ENCODE measurements at places on chromosomes 4 and X.
A peak's percentile ranks its signal among the peaks of the same experiment; 100 is the strongest.

GRCh38 chrX:110985470-110985869, 110.5 kb upstream of the PAK3 start:
- peak; percentile 4 for DNase-seq

DNA sequence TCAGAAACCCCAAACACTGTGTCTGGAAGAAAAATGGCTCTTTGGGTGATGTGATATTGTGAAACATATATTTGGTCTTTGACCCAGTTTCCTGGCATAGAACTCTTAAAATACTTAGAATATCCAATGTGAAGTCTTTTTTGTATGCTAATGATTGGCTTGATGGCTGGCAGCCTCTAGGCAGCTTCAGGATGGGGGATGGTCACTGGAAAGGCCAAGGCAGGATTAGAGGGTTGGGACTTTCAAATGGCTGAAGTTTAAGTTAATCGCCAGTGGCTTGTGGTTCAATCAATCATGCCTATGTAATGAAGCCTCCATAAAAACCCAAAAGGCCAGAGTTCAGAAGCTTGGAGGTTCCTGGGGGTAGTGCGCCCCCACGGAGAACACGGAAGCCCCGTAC, 33.5 kb upstream of the ESX1 start:
- DNase-seq, result no peak

DNA sequence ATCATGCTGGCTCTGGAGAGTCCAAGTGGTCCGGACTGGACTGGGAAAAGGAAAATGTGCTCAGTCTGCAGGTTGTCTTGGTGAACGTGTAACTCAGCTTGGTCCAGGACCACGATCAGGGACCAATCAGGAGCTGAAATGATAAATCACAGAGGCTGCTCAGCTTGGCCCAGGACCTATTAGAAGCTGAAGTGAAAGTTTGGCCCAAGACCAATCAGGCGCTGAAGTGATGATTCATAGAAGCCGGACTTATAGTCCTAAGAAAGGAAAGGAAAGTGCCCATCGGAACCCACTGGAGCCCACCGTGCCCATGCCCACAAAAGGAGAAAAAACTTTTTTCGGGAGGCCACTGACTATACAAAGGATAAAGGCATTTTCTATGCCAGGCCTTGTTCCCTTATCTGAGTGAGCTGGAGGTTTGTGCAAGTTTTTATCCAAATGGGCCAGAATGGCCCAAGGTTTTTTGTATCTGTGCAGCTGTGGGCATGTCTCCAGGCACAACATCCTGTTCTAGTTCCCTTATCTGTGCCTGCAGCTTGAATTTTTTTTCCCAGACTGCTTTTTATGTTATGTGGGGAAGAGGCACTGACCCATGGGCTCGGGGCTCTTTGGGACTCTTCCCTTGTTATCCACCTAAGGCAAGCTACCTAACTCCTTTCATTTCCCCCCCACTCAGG, 194.4 kb downstream of the FAM133A start:
- no peak for DNase-seq

DNA sequence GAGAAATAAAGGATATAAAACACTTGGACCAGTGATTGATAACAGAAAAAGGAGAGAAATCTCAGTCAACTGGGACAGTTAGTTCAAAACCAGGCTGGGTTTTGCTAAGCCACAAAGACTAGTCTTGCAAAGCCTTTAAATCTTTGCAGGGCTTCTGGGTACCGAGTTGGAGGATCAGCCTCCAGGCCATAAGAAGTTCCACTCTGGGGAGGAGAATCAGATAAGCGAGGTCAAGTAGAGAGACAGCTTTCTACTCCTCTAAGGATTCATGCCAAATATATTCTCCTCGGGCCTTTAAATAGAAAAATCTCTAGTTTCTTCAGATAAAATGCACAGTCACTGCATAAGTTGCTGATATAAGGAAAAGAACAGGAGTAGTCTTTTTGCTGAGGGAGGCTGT, 92.7 kb downstream of the MFAP3L start:
- DNase-seq, result no peak

DNA sequence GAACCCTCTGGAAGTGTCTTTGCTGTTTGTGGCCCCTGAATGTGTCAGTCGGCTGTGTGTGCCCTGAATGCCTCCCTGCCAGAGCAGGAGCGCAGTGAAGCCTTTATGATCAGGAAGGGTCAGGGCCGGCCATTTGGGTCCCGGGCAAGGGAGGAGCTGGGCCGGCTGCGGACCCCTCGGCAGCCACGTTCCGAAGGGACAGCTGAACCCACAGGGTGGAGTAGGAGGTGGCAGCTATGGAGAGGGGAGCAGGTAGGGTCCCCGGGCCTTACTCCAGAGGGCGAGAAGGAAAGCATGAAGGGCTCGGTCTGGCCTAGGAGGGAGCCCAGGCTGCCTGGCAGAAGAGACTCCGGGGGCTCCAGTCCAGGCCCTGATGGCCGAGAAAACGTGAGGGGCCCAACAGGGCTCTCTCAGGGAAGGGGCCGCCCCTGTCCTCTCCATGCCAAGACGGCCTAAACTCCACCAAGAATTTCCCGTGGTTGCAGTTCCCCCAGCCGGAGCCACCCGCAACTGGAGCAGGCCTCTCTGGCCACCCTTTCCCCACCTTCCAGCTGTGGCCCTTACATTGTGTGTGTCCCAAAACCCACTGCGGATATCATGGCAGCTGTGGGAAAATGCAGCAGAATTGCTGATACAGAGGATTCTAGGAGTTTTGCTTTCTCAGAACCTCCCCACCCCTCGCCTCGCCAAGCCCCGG, 182.2 kb upstream of the STK26 start:
- no peak for DNase-seq

DNA sequence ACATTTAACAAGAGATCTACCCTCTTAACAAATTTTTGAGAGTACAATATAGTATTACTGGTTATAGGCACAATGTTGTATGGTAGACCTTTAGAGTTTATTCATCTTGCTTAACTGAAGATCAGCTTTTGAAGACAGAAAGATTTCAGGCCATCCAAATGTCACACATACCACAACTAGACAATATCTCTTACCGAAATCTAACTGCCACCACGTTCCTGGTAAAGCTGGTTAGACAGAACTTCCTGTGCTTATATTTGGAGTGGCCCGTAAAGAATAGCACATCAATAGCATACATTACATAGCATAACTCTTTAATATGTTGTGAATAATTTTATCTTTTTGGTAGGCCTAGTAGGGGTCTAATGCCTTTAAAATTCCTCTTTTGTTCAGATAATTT, 29.8 kb upstream of the ARHGEF6 start:
- no peak for DNase-seq

DNA sequence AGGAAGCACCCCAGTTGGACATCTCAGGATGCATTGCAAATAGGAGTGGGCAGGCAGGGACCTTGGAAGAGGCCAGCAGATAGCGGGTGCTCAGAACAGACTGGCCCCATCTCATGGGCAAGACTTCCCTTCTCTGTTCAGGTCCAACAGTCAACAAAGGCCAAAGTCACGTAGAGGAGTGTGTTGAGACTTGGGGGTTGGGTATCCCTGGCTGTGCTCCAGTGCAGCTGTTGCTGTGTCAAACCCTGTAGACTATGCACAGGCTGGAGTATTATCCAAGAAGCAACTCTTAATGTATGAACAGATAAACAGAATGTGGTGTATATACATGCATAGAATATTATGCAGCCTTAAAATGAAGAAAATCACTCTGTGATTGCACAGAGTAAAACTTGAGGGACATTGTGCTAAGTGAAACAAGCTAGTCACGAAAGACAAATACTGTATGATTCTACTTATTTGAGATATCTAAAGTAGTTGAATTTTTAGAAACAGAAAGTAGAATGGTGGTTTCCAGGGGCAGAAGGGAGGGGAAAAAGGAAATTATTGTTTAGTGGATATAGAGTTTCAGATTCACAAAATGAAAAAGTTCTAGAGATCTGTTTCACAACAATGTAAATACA, 192.1 kb upstream of the LCORL start:
- no peak for DNase-seq

DNA sequence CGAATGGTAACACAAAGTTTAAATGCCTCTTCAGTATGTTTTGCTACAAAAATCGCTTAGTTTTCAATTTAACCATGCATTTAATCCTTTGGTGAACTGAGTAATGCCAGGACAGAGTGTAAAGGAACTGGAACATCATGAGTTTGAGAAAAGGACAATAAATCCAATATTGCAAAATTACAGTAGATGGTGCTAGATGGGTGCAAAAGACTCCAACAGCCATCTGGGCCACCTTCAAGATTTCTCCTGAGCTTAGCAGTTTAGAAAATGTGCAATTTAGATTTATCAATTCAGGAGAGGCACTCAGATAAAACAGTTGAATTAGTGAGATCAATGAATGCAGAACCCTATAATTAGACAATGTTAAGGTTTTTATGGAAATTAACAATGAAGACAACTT, 33.2 kb upstream of the MID1IP1 start:
- no peak for DNase-seq

- DNase-seq, result no peak
Measured at GRCh38 chr4:186249785-186250754, 15.9 kb upstream of the F11 start.

GRCh38 chr4:106704253-106704870, 331.8 kb downstream of the DKK2 start:
- no peak for DNase-seq

GRCh38 chr4:174550541-174550940, 28.3 kb upstream of the HPGD start:
- no peak for DNase-seq

DNA sequence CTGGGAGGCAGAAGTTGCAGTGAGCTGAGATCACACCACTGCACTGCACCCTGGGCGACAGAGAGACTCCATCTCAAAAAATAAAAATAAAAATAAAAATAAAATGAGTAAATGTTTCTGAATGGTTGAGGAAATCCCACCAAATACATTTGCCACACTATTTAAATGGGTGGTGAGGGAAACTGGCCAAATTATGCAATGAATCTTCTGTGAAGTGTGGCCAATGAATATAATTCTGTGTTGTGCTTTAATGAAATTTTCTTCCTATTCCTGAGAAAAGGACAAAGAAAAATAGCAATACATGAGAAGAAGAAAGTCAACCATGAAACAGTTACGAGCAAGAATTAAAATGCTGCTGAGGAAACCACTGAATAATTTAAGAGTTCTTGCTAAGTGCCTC, 69.9 kb downstream of the CAMK2D start:
- DNase-seq, result no peak

DNA sequence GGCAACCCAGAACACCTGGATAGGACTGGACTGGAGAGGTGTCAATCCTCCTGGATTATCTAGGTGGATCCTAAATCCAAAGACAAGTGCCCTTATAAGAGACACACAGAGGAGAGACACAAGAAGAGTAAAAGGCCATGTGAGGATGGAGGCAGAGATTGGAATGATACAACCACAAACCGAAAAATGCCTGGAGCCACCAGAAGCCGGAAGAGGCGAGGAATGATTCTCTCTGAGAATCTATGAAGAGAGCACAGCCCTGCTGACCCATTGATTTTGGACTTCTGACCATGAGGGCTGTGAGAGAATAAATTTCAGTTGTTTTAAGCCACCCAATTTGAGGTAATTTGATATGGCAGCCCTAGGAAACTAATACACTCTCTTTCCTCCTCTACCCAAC, 20.1 kb downstream of the GPC3 start:
- no peak for DNase-seq

DNA sequence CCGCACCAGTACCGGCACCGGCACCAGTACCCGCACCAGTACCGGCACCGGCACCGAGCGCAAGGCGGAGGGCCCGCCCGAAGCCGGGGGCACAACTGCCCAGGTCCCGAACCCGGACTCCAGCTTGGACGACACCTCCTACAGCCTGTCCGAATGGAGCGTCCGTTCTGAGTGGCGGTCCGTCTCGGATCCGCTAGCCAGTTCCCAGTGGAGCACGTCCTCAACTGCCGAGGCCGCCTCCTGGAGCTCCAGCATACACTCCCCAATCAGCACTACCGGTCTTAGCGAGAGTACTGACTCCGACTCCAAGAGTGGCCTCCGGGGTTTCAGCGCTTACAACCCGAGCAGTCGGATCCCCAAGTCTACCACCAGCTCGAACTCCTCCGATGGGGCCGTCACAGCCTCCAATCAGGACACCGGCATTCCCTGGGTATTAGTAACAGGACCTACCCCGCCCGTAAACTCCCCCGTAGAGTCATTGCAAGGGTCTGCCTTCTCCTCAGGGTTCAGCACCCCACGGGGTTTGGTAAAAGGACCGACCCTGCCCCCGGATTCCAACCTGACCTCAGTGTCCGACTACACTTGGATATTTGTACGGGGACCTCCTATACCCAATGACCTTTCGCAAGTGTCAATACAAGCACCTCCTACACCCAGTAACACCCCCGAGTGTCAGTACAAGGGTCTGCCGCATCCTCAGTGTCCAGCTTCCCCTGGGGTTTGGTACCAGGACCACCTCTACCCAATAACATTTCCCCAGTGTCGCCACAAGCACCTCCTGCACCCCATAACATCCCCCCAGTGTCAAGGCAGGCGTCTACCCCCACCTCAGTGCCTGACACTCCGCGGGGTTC, 721 bp upstream of the MAOA start:
- DNase-seq, result peak; percentile 30

- DNase-seq, result no peak
Measured at GRCh38 chr4:42683393-42683792, 26.5 kb upstream of the ATP8A1 start.

GRCh38 chrX:46278572-46278971, 266.6 kb downstream of the ZNF674 start:
- DNase-seq, result no peak

DNA sequence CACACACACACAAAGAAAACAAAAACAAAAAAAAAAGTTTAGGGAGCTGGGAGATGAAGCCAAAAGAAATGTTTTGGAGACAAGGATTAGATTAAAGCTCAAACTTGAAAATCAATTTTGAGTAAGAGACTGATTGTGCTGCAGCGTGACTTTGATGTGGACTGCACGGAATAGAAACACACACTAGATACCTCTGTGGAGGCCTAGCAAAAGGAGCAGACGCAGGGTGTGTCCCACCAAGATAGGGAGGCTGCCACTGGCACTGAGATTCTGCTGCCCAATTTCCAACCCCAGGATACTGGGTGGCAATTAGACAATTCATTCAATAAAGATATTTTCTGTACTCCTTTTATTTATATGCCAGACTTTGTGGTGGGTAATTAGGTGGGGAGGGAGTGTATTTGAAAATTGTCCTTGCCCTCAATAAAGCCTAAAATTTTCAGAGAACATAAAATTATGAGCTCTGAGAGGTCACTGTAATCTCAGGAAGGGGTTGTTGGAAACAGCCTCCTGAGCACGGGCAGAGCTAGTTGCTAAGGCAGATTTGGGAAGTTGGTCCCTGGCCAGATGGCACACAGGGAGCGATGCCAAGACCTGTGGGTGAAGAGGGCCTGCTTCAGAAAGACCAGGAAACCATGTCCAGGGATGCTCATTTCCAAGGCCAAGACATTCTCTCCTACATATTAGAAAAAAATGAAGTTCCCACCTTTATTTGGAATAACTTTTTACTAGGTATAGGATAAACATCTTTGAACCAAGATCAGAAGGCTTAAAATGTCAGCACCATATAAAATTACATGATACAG, 1.9 kb upstream of the PPP3CA start:
- no peak for DNase-seq

DNA sequence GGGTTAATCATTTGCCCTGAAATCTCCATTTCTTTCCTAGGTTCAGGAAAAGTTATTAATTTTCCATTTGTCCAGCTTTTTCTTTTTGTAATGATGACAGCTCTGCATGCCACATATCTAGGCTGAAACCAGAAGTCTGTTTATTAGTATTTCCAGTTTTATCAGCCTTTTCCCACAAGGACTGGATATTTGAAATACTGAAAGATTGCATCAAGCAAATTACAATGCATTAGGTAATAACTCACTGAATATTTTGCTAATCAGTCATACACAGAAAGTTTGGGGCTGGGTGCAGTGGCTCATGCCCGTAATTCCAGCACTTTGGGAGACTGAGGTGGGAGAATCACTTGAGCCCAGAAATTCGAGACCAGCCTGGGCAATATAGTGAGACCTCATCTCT, 21.5 kb downstream of the SLC9A7 start:
- DNase-seq, result no peak

Measured in NCI-H510A (cell line).